Amniotic stem cell (primary cell): ENCODE measurements at places on chromosomes 3 and 15.

GRCh38 chr3:150737874-150738679 lies 24.9 kb downstream of the SIAH2 start:
- DNase-seq = no peak

DNA sequence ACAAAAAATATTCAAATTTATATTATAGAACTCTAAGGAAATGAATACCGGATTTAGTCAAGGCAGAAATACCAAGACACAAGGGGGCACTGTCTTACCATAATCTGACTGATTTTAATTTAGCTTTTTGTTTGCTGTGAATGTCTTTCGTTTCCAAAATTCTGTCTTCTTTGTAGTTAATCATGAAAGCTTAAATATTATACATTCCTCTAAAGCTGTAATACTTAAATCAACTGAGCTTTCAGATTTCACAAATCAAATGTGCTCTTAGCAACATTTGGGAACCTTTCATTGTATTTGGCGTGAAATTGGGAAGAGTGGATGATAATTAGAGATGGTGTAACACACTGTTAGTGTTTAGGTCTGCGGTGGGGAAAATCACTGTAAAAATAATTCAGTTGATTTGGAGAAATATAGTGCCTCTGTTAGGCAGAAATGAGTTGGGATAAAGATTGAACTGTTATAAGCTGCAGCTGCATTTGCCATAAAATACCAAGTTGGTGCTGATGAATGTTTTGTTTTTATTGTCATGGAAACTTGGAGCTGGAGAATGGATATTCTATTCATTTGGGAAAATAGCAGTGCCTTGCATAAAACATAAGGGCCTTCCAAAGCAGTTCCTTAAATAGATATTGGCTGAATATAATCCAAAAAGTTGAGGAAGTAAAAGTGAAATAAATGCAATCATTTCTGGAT lies 228.2 kb downstream of the TCF12 start:
- peak; percentile 45 for DNase-seq

GRCh38 chr3:151382671-151383070 lies 1.9 kb downstream of the P2RY12 start:
- DNase-seq = no peak

GRCh38 chr3:56673781-56674457 lies 9.1 kb downstream of the TASOR start:
- no peak for DNase-seq

GRCh38 chr15:71752604-71753289 lies 57.6 kb upstream of the NR2E3 start:
- peak; percentile 80 for DNase-seq

GRCh38 chr3:70072180-70072579 lies 72.6 kb downstream of the SAMMSON start:
- DNase-seq = no peak

DNA sequence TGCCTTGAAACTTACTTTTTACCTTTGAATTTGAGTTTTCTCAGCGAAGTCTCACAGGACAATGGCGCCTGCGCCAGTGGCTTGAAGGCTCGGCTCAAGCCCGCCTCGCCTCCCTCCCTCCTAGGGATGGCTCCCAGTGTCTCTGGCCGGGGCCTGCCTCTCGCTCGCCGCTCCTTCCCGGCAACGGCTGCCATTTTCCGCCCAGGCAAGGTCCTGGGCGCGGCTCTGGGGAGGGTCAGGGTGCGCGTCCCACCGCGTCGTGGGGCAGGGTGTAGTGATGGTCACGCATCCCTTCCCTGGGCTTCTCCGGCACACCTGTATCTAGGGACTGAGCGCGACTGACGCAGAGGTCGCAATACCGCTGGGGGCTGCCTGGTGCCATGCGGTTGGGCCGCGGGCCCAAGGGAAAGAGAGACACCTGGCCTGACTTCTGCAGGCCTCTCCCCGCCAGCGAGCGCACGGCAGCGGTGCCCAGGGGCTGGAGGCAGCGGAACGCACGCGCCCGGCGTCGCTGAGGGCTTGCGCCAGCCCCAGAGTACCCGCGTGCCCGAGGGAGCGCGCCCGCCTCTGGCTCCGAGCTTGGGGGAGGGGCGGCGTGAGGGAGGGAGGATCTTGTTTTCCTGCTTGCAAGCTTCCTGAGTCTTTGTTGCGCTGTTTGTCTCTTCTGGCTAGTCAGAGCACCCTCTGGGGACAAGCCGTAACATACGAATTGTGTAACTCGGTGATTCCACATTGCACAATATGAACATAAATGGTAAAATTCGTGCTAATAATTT lies 20.7 kb upstream of the FEM1B start:
- peak; percentile 63 for DNase-seq

DNA sequence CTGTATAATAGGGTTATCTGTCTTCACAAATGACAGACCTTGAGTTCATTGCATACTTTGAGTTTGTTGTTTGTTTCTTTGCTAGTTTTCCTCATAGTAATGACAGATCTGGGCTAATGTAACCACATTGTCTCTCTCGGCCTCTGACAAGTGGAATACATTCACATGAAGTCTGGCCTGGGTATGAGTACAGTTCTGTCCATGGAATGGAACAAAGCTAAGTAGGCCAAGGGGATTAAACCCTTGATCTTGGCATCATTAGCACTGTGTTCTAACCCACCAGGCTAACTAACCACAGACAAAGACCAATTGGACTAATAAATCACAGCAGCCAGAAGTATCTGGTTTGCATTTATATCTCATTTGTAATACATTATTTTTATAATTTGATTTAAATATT lies 7.6 kb upstream of the VGLL3 start:
- DNase-seq = no peak

DNA sequence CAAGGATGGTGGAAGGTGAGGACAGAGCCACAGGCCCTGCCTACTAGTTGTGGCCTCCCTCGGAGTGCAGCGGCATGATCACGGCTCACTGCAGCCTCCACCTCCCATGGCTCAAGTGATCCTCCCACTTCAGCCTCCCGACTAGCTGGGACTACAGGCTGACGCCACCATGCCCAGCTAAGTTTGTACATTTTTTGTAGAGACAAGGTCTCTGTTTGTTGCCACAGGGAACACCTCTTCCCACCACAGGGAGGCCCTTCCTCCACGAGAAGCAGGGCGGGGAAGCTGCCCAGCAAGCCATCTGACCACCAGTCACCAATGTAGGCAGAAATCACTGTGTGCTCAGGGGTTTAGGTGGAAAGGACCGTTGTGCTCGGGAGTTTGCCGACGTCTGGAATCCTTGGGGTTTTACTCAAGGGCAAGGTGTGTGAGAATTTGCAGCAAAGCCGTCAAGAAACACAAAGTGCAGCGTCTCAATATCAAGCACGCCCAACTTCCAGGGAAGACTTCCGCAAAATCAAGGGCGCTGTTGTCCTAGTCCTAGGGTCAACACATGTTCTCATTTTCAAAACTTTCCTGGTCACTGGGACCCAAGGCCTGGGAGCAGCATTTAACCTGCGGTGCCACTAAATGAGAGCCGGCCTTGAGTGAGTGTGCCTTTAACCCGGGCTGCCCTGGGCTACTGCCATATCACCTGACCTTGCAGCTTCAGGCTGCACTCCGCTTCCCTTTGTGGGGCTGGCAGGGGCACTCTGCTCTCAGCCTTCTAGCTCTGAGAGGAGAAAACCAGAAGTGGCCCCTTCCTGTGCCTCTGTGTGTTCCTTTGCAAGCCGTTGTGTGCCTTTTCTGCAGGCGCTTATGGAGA lies 65.7 kb downstream of the SLC12A8 start:
- DNase-seq = no peak

DNA sequence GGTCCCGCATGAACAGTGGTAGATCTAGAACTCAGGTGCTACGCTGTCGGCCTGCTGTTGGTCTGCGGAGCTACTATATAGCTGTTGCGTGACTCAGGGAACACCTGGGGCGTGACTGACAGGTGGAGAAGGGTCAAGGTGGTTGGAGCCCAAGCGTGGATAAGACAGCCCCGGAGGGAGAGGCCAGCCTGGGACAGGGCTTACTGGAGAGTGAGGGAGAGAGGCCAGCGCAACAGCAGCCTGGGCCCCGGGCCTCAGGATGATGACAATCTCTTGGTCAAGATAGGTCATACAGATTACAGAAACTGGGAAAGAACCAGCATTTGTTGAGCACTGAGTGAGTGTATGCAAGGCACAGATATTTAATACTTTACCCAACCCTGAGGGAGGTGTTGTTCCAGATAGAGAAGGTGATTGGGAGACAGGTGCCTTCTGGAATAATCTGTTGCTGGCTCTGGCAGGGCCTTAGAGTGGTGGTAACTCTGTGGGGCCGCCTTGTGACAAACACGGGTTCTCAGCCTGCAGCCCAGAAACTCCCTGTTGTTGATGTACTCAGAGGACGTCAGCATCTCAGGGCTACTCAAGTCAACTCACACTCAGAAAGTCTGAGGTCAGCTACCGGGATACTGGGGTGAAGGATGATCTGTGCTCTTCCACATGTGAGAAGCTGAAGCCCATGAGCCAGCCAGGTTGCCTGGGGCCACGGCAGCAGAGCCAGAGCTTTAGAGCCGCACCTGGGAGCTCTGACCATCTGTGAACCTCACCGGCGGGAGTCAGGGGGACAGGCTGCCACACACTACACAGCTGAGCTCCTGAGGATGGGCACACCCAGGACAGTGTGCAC lies 265.4 kb upstream of the HES1 start:
- no peak for DNase-seq

GRCh38 chr15:85943791-85944190 lies 135.9 kb upstream of the AGBL1 start:
- DNase-seq = no peak

DNA sequence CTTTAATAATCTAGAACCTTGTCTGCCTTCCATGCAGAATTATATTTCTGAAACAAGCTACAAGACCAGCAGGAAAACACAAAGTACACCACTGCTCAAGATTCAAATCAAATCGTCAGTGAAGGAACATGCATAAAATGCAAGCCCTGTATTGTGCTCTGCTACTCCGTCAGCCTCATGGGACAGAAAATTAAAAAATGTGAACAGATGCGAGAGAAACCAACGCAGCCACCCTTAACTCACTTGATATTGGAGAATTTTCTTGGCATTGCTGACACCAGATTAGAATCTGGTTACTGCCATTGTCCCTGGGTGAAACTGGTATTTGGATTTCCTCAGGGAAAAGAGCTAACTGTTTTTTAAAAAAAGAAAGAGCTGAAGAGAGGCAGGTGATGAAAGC lies 23.6 kb downstream of the ANXA2 start:
- DNase-seq = no peak

- DNase-seq = no peak
Observed at GRCh38 chr3:108062051-108062450, 28.8 kb downstream of the CD47 start.

- DNase-seq = no peak
Observed at GRCh38 chr3:196782511-196782910, 42.9 kb downstream of the PAK2 start.

DNA sequence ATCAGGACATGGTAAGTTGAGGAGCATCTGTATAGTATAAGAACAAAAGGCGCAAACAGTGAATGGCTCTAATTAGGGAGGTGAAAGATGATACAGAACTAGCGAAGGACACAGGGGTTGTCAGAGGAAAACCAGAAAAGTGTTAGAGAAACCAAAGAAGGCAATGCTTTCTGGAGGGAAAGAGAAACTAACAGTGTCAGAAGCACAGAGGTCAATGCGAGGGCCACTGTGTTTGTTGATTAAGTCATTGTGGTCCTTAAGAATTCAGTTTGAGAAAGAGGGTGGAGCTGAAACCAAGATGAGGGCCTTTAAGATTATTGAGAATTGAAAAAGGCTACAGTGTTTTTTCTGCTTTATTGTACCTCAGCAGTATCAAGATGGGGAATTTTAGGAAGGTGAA lies 28.8 kb downstream of the ATG7 start:
- no peak for DNase-seq

- no peak for DNase-seq
Observed at GRCh38 chr3:149958171-149958796, 12.4 kb downstream of the PFN2 start.

- no peak for DNase-seq
Observed at GRCh38 chr3:158732856-158733200, 571 bp upstream of the RARRES1 start.

- no peak for DNase-seq
Observed at GRCh38 chr15:39613861-39614260, 33.0 kb downstream of the THBS1 start.

- no peak for DNase-seq
Observed at GRCh38 chr3:9239680-9240079, 9.8 kb downstream of the SRGAP3 start.

GRCh38 chr15:45089712-45090373 lies 24.1 kb downstream of the DUOX2 start:
- no peak for DNase-seq

DNA sequence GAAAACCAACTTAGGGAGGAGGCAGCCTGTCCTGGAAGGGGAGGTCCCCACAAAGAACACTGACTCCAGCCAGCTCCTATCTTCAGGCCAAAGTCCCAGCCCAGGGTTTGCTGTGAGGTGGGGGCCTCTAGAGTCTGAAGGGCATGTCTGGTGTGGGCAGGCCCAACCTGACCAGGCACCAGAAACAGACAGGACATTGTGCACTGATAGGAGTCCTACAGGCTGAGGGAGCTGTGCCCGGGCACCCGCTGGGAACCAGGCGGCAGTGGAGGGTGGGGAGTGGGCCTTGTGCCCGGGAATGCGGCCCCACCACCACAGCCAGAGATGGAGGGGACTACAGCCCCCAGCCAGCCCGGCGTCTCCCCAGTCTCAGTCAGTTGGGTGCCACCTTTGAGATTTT lies 161.4 kb downstream of the WNT7A start:
- DNase-seq = no peak

- DNase-seq = no peak
Observed at GRCh38 chr15:66878761-66879160, 176.7 kb downstream of the SMAD6 start.

- DNase-seq = no peak
Observed at GRCh38 chr3:143241481-143241951, 121.9 kb downstream of the CHST2 start.

- no peak for DNase-seq
Observed at GRCh38 chr15:78110096-78110495, 17.7 kb downstream of the SH2D7 start.

- DNase-seq = no peak
Observed at GRCh38 chr3:172085557-172085895, 46.1 kb downstream of the FNDC3B start.

DNA sequence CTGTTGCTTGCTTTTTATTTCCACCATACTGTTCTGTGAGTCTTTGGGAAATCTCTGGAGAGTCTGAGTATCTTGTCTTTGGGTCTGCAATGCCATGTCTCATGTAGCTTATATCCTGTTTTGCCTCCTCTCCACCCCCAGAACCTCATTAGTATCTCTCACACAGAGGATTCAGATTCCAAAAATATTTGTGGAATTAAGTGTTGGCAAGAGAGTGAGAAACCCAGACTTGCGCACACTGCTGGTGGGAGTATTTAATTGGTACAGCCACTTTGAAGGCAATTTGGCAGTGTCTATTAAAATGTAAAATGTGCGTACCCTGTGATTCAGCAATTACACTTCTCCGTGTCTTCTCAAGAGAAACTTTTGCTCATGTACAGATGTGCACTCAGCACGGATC lies 68.6 kb downstream of the ZNF621 start:
- no peak for DNase-seq

- DNase-seq = no peak
Observed at GRCh38 chr3:67578416-67578815, 76.0 kb downstream of the SUCLG2 start.

GRCh38 chr15:94744080-94744793 lies 512.9 kb downstream of the MCTP2 start:
- DNase-seq = no peak
